ENCODE measurements at places on chromosomes 12 and 14.

- H3K27me3 ChIP-seq, result no peaks in the 10 kb centered on the region
- H3K4me1 ChIP-seq, result no peaks in the 10 kb centered on the region
- H3K36me3 ChIP-seq, result no peaks in the 10 kb centered on the region
- no peak overlapping the region for H3K4me3 ChIP-seq
- DNase-seq, result no peak
These were observed 242.0 kb downstream of the ADAMTS20 start for GRCh38 chr12:43309959-43310358.

DNA sequence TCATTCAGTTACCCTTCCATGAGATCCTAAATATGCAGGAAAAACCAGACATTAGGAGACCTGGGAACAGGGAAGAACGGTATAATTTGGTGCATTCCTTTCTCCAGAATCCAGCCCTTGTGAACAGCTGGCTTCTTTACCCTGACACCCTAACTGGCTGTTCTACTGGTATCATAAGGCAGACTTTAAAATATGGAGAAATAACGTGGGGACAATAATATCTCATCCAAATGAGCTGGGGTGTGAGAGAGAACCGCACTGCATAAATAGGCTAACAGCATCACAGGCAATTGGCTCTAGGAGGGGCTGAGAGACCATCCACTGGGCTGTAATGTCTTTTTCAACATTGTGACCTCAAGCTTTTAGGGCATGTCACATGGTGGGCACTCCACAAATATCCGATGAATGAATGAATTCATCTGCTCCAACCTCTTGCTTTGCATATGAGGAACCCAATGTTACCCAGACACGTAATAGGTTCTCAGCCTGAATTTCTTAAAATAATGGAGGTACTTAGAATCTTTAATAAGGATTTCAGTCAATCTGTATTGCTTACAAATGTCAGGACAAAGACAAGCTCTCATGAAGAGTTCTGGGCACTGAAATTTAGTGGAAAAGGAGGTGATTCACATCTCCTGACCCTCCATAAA, 157.9 kb downstream of the SAMD4A start:
- H3K36me3 ChIP-seq, result no peaks in the 10 kb centered on the region
- H3K27ac ChIP-seq, result no peak overlapping the region
- no peak overlapping the region for H3K4me3 ChIP-seq
- no peaks in the 10 kb centered on the region for H3K4me1 ChIP-seq

GRCh38 chr12:10235761-10236631, 23.3 kb downstream of the GABARAPL1 start:
- no peaks in the 10 kb centered on the region for H3K4me1 ChIP-seq
- DNase-seq, result peak; percentile 59
- no peak overlapping the region for H3K27ac ChIP-seq
- no peaks in the 10 kb centered on the region for H3K36me3 ChIP-seq

DNA sequence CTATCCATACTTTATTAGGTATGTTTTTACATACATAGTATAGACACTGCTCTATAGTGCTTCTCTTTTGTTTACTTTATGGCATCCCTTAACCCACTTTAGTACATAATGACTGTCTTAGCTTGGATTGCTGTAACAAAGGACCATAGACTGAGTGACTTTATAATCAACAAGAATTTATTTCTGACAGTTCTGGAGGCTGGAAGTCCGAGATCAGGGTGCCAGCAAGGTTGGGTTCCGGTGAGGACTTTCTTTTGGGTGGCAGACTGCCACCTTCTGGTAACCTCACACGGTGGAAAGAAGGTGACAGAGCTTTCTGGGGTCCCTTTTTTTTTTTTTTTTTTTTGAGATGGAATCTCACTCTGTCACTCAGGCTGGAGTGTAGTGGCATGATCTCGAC, 48.6 kb upstream of the PPM1H start:
- H3K27me3 ChIP-seq, result no peaks in the 10 kb centered on the region
- DNase-seq, result no peak
- H3K36me3 ChIP-seq, result no peaks in the 10 kb centered on the region
- H3K27ac ChIP-seq, result no peak overlapping the region
- H3K4me3 ChIP-seq, result no peak overlapping the region
- H3K4me1 ChIP-seq, result no peaks in the 10 kb centered on the region

- H3K4me1 ChIP-seq, result peaks cover 4% of the 10 kb centered on the region
- no peak for DNase-seq
- H3K4me3 ChIP-seq, result no peak overlapping the region
- no peaks in the 10 kb centered on the region for H3K36me3 ChIP-seq
- no peaks in the 10 kb centered on the region for H3K27me3 ChIP-seq
These were observed 105.4 kb upstream of the FKBP4 start for GRCh38 chr12:2689393-2689792.

DNA sequence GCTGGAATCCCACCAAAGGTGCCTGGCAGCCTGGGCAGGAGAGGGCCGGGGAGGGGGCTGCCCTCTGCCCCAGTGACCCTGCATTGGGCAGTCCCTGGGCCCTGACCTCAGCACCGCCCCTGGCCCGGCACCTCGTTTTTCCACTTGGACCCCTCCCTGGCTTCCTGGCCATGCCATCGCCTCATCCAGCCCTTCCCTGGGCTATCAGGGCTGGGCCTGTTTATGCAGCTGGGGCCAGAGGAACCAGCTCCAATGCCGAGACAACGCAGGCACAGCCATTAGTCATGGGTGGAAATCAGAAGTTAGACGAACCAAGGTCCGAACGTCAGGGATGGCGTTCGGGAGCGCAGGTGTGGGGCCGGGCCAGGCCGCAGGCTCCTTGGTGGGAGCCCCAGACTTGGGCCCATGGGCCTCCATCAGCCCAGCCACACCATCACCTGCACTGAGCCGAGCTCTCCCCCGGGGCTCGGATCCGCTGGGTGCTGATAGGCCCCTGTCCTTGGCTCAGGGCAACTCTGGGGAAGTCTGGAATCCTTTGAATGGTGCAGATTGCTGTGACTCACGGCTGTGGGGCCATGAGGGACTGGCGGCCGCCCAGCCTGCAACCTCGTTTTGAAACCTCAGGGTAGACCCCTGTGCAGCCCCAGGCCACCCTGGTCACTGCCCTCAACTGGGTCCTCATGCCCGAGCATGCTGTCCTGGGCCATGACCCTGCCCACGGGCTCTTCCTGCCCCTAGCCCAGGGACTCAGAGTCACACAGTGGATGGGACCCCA, 169.4 kb downstream of the KIF26A start:
- DNase-seq, result no peak
- H3K4me1 ChIP-seq, result no peaks in the 10 kb centered on the region
- H3K4me3 ChIP-seq, result no peak overlapping the region
- no peaks in the 10 kb centered on the region for H3K27me3 ChIP-seq
- H3K36me3 ChIP-seq, result no peaks in the 10 kb centered on the region
- H3K27ac ChIP-seq, result no peak overlapping the region

- no peaks in the 10 kb centered on the region for H3K36me3 ChIP-seq
- DNase-seq, result no peak
- no peak overlapping the region for H3K27ac ChIP-seq
- no peak overlapping the region for H3K4me3 ChIP-seq
These were observed 8.1 kb upstream of the CLMN start for GRCh38 chr14:95327558-95328374.

GRCh38 chr14:68978172-68978911, 760 bp downstream of the ACTN1 start:
- no peaks in the 10 kb centered on the region for H3K36me3 ChIP-seq
- peaks cover 35% of the 10 kb centered on the region for H3K4me1 ChIP-seq
- H3K4me3 ChIP-seq, result peak overlapping the region; percentile 98
- peak overlapping the region; percentile 100 for H3K27ac ChIP-seq
- H3K27me3 ChIP-seq, result no peaks in the 10 kb centered on the region

DNA sequence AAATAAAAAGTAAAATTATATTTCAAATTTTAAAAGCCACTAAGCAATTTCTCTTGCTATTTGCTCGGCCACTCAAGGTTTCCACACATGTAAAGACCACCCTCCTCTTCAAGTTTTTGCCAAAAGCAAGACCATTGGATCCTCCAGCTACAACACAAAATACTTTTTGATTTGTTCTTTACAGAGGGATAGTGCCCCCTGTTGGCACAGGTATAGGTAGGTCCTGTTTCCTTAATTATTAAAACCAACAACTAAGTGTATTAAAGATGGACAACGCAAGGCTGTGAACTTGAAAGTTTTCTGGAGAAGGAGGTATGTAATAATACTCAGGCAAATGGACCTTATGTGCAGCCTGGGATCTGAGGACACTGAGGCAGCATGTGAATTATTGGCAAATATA, 23.8 kb downstream of the ATP6V1D start:
- H3K27ac ChIP-seq, result no peak overlapping the region
- H3K4me1 ChIP-seq, result no peaks in the 10 kb centered on the region
- H3K27me3 ChIP-seq, result no peaks in the 10 kb centered on the region
- H3K4me3 ChIP-seq, result no peak overlapping the region
- DNase-seq, result peak; percentile 51

GRCh38 chr12:16520328-16520727, 85.6 kb downstream of the LMO3 start:
- DNase-seq, result no peak
- no peak overlapping the region for H3K4me3 ChIP-seq
- H3K27me3 ChIP-seq, result no peaks in the 10 kb centered on the region
- H3K27ac ChIP-seq, result no peak overlapping the region

DNA sequence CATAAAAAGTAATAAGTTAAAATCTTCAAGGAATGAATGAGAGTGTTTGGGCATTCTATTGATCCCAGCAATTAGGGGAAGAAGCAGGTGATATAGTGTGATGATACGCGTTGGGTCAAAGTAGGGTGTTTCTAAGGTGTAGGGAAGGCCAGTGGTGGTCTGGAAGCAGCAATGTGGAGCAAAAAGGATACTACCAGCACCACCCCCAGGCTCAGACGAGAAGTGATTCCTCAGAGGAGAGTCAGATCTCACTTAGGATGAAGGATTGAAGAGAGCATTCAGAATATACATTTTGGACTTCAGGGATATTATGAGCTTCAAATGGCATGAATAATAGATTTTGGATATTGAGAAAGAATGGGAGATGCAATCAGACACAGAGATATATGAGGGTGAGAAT, 497.6 kb downstream of the RMST start:
- DNase-seq, result no peak
- no peaks in the 10 kb centered on the region for H3K4me1 ChIP-seq
- no peaks in the 10 kb centered on the region for H3K36me3 ChIP-seq

- no peaks in the 10 kb centered on the region for H3K36me3 ChIP-seq
- no peaks in the 10 kb centered on the region for H3K27me3 ChIP-seq
- H3K4me1 ChIP-seq, result no peaks in the 10 kb centered on the region
- no peak overlapping the region for H3K4me3 ChIP-seq
These were observed 32.9 kb downstream of the ARID2 start for GRCh38 chr12:45762185-45763110.

DNA sequence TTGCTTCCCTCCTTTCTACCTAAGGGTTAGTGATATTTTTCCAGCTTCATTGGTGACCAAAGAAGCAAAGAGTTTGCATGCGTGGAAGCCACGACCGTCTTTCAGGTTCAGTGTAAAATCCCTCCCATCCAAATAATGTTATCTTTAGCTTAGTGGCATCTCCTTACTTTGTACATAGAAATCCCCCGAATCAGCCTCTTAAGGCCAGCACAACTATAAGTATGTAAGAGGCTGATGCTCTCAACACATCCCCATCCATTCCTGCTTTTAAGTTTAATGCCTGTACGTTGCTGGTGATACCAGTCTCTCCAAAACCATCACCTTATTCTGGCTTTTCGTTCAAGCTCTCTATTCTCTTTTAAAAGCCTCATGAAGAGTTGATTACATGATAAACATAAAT, 14.6 kb downstream of the CDKN1B start:
- DNase-seq, result no peak
- no peak overlapping the region for H3K27ac ChIP-seq
- H3K27me3 ChIP-seq, result no peaks in the 10 kb centered on the region
- no peaks in the 10 kb centered on the region for H3K36me3 ChIP-seq
- no peak overlapping the region for H3K4me3 ChIP-seq

DNA sequence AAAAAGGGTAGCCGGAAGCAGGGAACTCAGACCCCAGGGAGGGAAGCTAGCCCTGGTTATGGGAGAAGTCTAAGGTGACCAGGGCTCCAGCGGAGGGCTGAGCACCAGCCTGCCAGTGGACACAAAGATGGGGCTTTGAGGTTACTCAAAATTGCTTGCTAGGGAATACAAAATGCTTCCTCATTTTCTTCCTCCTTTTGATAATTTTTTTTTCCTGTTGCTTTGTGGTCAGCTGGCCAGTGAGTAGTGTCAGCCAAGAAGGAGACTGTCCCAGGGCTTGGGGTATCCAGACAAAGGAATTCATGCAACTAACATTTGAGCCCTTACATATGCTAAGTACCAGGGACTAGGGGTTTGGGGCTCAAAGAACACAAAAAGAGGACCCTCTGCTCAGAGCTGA, 206.2 kb downstream of the PPM1H start:
- H3K4me3 ChIP-seq, result no peak overlapping the region
- DNase-seq, result no peak
- H3K4me1 ChIP-seq, result peaks cover 41% of the 10 kb centered on the region
- H3K27me3 ChIP-seq, result no peaks in the 10 kb centered on the region
- no peak overlapping the region for H3K27ac ChIP-seq

DNA sequence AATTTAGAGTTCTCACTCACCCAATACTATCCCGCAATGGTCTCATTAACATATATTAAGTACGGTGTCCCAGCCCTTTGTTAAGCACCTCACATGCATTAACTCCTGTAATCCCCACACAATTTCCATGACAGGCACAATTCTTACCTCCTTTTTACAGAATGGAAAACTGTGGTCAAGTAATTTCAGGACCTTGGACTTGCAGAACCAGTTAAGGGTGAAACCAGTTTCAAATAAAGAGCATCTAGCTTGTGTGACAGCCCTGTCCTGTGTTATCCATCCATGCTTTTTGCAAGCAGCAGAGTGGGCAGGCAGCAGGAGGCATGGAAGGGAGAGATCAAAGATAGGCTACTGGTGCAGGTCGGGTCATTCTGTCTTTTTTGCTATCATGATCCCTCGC, 470.8 kb downstream of the NELL2 start:
- no peaks in the 10 kb centered on the region for H3K36me3 ChIP-seq
- DNase-seq, result no peak
- H3K4me1 ChIP-seq, result peaks cover 3% of the 10 kb centered on the region

GRCh38 chr14:95267306-95267705, 52.4 kb downstream of the CLMN start:
- DNase-seq, result no peak
- no peaks in the 10 kb centered on the region for H3K36me3 ChIP-seq
- peaks cover 18% of the 10 kb centered on the region for H3K4me1 ChIP-seq
- H3K27ac ChIP-seq, result peak overlapping the region; percentile 90
- no peaks in the 10 kb centered on the region for H3K27me3 ChIP-seq
- no peak overlapping the region for H3K4me3 ChIP-seq

- H3K27ac ChIP-seq, result no peak overlapping the region
- DNase-seq, result no peak
- H3K36me3 ChIP-seq, result no peaks in the 10 kb centered on the region
- no peak overlapping the region for H3K4me3 ChIP-seq
These were observed 37.4 kb downstream of the RASSF8 start for GRCh38 chr12:25995906-25996305.

DNA sequence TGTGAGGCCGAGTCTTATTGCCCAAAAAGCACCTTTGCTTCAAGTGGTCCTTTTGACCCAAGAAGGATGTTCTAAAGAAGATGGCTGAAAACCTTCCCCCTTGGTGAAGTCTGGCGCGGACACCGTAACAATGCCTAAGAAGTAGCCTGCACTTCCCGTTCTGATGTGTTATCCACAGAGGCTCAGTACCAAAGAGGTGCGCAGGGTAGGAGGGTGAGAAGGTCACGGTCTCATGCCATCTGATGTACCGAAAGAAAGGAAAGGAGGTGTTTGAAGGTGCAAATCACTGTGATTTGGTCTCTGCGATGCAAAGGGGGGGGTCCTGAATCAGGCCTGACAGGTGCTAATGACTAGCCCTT, 9.9 kb downstream of the PEBP1 start:
- peaks cover 5% of the 10 kb centered on the region for H3K36me3 ChIP-seq
- no peaks in the 10 kb centered on the region for H3K27me3 ChIP-seq
- H3K4me1 ChIP-seq, result no peaks in the 10 kb centered on the region
- DNase-seq, result no peak
- H3K27ac ChIP-seq, result no peak overlapping the region
- no peak overlapping the region for H3K4me3 ChIP-seq
